Muscle of back (tissue), 13 donors: ENCODE measurements at places on chromosomes 3 and 15.

- DNase-seq: no peak
Observed at GRCh38 chr3:108118038-108118768, 27.4 kb upstream of the CD47 start.

DNA sequence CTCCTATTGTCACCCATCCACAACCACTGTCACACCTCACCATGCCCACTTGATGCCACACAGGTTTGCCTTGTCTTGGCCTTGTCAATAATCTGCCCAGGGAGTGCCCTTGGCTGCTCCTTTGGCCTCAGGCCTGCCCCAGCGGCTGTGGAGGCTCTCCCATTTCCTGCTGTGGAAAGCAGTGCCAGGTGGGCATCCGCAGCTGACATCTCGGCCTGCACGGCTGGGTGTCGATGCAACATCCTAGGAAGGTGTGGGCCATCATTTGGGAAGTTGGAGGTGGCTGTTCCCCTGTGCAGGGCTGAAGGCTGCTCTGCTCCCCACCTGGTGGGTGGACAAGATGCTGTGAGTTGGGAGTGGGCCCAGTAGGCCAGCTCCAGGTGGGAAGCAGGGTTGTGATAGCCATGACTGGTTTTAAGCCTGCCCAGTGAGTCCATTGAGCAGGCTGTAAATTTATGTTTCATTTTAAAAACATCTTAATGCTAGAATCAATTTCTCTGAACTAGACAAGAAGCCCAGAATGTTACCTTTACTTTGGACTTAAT lies 12.5 kb downstream of the DNAH1 start:
- DNase-seq: no peak

GRCh38 chr3:160754371-160754854 lies 1.6 kb upstream of the PPM1L start:
- DNase-seq: peak; percentile 62

GRCh38 chr3:113097960-113098447 lies 107.2 kb downstream of the GTPBP8 start:
- peak; percentile 85 for DNase-seq
